ENCODE measurements at places on chromosomes 4 and X.

DNA sequence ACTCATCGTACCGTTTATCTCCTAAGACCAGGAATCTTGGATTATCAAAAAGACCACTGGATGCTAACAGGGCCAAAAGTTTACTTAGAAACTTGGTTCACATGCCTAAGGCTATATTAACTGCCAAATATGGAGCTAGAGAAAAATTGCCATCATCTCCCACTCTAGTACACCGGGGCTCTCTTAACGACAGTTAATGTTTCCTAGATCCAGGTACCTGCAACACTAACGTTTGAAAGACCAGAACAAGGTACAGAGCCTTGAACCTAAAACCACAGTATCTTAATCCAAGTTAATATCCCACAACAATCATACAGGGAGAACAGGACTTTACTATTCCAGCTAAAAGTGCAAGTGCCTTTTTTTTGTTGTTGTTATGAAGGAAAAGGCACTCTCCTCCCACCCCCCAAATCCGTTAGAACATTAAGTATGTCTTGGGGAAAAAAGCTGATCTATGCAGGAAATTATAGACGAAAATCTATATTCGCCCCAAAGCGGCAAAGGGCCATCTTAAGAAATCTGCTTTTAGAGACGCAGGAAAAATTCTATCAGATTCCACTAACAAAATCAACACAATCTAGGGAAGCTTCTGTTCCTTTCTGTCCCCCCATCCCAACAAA lies 1.3 kb downstream of the G3BP2 start:
- no peak for DNase-seq

GRCh38 chr4:1337376-1337831 lies 9.6 kb upstream of the UVSSA start:
- DNase-seq = peak; percentile 74

DNA sequence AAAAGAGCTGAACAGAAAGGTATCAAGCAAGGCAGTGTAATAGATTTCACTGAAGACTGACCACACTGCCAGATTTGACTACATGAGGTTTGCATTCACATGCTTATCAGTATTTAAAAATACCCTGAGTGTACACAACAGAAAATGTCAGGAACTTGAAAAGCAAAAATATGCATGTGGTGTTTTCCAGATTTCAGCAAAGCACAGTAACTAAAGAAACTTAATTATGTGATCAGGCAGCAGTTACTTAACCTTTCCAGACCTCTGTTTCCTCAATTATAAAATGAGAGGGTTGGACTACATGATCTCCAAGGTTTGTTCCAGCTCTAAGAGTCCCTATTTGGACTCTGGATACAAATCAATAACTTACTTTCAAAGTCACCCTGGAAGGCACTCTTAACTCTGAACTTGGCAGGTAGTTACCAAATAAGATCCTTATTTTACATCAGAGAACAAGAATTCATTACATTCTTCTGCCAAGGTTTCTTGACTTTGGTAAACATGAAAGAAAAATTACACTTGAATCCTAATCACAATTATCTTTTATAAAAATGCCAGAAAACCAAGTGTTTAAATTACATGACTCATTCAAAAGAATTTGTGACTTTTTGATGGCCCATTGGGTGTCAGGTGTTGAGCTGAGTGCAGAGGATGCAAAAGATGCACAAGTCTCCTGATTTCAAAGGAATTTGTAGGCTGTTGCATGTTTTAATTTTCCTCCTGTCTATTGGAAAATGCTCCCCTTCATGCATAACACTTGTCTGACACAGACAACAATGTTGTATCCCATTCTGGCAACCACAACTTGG lies 241.6 kb downstream of the MGST2 start:
- DNase-seq = no peak

GRCh38 chr4:108342325-108342970 lies 173.7 kb upstream of the LEF1 start:
- no peak for DNase-seq

DNA sequence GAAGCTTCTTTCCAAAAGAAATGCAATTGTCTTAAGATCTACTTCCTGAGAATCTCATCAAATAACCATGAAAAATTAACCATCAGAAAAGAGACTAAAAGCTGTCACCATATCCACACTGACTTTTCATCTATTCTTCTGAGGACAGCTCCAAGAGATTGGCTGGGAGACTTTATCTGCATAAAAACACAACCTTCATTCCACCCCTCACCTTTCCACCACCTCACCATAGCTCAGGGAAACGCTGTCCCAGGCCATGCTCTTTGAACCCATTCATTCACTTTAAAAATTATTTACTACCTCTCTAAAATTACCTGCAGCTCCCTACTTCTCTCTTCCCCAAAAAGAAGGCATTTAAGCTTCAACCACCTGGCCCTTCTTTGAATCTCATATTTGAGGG lies 2.4 kb downstream of the FAM13A start:
- no peak for DNase-seq

Data from posterior cingulate gyrus (tissue), 11 donors.